ENCODE measurements at places on chromosomes 13 and 19.

- DNase-seq = no peak
These were observed 120.2 kb downstream of the AKAP11 start for GRCh38 chr13:42392180-42392579.

- no peak for DNase-seq
These were observed 105.7 kb upstream of the KL start for GRCh38 chr13:32910530-32910929.

DNA sequence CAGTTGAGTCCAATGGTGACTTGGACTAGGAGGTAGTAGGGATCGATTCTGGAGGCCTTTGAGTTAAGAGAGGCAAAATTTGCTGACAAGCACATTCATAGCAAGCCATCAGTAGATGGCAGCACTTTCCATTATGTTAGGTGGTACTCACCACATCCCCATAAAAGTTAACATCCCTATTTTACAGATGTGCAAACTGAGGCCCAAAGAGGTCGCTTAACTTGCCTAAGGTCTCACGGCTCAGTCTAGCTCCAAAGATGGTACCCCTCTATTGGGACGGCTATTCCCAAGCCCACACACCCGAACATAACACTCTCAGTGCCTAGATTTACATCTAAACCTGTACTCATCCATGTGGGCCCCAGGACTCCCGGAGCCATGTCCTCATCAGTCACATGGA lies 21.5 kb upstream of the FOSB start:
- no peak for DNase-seq

DNA sequence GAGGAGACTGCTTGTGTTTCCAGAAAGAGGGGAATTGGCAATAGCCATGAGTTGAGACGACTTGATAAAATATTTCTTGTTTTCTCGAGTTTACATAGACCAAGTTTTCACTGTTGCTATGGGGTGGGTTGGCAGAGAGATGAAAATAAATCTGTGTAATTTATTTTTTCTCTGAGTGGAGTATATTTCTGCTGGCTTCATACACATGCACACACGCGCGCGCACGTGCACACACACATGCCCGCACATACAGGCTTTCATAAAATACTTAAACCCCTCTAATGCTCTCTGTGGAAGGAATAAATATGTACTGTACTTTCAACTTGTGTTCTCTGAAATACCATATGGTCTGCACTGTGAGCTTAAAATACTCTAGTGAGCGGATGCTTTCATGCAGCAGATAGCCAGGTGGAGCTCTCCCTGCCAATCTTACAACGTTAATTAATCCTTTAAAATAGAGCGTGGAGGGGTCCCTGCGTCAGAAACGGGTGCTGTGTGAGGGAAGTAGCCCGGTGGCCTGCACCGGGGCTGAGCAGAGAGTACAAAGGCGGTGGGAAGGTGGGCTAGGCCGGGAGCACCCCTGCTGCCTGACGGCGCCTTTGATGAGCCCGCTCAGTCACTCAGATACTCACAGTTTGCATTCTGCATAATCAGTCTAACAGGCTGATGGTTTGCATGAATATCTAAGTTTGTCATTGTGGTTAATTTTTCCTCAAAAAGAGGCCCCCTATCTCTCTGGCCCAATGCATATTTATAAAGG lies 44.1 kb downstream of the CCNE1 start:
- DNase-seq = no peak

DNA sequence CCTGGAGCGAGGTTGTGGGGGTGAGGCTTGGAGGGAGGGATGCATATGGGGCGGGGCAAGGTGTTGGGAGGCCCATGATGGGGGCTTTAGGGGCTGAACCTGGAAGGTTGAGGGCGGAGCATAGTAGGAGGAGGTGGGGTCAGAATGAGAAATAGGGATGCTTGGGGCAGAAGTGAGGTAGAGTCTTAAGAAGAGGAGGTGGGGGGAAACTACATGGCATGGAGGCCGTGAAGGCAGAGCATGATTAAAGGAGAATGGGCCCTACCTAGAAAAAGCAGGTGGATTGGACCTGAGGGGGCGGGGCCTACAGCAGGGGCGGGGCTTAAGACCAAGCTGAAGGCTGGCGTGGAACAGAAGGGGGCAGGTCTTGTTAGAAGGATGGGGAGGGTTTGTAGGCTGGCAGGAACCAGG lies 799 bp downstream of the NR1H2 start:
- DNase-seq = peak; percentile 49

DNA sequence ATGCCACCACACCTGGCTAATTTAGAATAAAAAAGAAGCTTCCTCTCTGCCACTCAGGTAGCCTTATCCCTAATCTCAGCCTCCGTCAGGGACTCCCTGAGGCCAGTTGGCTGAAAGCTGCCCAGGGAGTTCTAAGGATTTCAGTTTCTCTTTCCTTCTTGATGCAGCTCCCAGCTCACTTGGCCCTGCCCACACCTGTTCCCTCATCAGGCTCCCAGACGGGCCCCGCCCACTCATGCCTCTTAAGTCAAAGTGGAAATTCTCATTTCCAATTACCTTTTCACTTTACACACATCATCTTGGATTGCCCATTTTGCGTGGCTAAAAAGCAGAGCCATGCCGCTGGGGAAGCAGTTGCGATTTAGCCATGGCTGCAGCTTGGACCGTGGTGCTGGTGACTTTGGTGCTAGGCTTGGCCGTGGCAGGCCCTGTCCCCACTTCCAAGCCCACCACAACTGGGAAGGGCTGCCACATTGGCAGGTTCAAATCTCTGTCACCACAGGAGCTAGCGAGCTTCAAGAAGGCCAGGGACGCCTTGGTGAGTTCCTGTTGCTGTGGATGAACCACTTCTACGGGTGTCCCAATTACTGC lies at the start of gene IFNL1:
TSS of gene IFNL1 (plus strand) at position 353 of the 591 bp plus-strand sequence. CDS start at position 368, 15 bp downstream.
- DNase-seq = no peak

DNA sequence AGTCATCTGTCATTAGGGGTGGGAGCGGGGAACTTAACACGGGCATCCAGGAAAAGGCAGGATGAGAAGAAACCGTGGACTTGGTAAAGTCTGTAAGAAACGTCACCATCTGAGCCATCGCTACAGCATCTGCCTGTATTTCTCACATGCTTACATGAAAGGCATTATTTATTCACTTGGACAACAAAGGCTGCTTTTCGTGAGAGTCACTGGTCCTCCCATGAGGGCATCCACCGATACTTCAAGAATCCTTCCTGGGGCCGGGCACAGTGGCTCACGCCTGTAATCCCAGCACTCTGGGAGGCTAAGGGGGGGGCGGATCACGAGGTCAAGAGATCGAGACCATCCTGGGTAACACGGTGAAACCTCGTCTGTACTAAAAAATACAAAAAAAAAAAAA lies 16.1 kb downstream of the ZNF446 start:
- no peak for DNase-seq

GRCh38 chr13:47718556-47718955 lies 282.5 kb downstream of the SUCLA2 start:
- DNase-seq = no peak

DNA sequence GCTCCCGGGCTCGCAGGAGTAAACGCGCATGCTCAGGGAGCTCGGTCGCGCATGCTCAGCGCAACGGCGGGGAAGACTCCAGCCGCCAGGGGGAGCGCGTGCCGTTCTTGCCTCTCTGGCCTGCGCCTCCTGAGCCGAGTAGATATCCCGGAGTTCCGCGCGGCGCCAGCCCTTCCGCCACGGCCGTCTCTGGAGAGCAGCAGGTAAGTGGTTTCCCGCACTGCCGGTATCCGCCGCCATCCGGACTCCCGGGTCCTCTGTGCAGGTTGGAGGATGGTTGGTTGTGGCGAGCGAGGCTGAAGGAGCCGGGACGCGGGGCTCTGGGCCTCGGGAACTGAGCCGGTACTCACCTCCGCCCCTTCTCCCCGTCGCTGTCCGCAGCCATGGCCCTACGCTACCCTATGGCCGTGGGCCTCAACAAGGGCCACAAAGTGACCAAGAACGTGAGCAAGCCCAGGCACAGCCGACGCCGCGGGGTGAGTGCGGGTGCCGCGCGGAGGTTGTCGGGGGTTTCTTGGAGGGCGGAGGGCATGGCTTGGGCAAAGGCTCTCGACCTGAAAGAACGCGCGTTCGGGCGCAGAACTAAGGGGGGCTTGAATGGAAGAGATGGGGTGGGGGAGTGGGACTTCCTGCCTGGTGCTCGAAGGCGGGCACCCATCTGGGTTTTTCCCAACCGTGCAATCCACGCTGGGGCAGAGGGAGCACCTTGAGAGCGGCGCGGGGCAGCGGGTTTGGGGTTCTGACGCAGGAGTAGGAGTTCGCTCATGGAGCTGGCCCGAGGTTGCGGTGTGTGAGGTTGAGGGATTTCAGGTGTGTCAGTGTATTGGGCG lies at the start of gene RPL36:
TSS of gene RPL36 (plus strand) at position 171 of the 830 bp plus-strand sequence. CDS start at position 384, 213 bp downstream.
- DNase-seq = peak; percentile 93

- DNase-seq = no peak
These were observed 46.2 kb downstream of the PDS5B start for GRCh38 chr13:32632343-32632909.

GRCh38 chr13:42574011-42574410 lies at the start of gene TNFSF11:
Gene TNFSF11, plus strand, starts transcription at chr13:42574152. Its CDS starts 152 bp downstream, at chr13:42574304.
- DNase-seq = no peak

DNA sequence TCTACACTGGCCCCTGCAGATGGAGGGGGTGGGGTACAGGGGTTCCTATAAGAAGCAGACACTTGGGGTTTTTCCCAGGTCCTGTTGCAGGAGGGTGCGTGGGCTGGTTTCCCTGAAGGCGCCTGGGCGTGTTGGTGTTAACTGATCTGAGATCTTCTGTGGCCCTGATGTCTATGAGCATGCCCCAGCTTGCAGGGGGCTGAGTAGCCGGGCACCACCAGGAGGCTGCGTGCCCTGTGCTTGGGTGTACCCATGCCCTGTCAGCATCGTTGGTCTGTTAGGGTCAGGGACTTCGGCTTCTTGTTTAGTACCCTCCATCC lies 45.3 kb downstream of the CAPN12 start:
- DNase-seq = no peak

DNA sequence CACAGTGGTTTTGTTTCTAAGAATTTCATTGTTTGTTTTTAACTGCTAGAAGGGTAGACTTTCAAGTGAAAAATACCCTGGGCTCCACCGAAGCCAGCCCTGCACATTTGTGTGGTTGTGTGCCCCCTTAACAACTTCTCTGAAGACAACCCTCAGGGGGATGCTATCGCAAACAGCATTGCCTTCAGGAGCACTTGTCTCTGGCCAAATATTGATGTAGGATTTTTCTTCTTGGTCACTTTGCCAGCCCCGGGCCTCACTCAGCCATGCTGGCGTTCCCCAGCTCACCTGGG lies 69.2 kb upstream of the SERP2 start:
- DNase-seq = no peak

DNA sequence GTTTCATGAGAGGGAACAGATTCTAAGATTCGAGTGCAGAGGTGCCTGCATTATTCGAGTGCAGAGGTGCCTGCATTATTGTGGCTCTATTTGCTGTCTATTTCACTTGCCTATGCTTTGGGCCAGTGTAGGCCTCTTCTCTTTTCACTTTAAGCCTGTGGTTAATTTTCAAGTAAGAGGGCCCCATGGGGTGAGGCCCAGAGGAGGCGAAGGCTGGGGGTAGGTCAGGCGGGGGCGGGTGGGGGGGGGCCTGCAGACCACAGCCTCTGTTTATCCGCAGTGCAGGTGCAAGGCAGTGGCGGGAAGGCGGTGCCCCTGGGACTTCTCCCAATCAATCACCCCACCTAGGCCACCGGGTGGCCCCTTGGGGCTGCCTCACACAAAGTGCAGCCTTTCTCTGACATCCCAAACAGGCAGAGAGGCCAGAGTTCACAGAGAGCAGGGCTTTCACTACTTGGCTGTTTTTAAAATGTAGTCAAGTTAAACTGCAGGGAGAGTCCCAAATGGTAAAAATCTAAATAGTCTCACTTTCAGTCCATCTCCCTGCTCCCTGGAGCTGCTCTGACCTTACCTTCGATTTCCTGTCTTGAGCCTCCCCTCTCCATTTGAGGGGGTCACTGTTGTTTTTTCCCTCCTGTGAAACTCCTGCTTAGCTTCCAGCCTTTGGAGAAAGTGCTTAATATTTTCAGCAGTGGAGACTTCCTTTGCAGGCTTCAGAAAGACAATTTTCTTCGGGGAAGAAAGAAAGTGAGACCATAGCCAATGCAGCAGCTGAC lies 249.0 kb downstream of the DLEU7 start:
- DNase-seq = no peak

DNA sequence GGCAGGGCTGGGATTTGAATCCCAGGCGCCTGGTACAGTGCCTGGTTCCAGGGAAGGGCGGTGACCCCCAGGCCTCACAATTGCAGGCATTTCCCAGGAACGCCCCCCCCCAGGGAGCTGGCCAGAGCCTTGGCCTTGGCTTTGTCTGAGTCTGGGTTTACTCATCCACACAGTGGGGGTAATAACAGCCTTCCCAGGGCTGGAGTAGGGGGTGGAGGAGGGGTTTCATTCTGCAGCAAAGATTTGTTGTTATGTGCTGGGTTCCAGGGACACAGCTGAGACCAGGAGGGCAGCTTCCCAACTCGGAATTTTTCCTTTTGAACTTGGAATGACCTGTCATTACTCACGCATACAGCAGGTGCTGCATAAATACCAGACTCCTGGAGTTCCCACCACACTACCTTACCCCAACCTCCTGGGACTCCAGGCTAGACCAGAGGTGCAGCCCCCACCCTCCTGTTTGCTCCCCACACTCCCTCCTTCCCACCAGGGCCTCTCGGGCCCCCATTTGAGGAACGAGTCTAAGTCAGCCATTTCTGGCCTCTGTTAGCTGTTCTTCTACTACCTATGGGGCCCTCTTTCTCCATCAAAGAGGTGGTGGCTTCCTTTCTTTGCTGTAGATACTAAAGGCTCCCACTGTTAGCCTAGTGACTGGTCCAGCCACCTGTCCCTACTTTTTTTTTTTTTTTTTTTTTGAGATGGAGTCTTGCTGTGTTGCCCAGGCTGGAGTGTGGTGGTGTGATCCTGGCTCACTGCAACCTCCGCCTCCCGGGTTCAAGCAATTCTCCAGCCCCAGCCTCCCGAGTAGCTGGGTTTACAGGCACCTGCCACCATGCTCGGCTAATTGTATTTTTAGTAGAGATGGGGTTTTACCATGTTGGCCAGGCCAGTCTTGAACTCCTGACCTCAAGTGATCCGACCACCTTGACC lies 1.6 kb upstream of the ADAMTS10 start:
- DNase-seq = no peak

DNA sequence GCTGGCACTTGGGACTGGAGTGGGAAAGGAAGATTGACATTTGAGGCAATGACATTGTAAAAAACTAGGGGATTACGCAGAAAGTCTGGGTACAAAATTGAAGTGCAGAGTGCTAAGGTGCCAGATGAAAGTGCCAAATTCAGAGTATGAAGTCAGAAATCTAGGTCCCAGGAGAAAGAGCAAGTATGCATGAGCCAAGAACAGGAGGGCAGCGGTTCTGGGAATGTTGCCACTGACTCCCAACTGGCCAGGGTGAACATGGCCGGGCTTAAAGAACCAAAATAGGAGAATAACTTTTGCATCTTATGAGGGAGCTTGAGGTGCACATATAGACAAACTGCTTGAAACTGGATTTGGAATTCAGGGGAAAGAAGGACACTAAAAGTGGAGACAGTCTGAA lies 495.8 kb upstream of the KLF12 start:
- DNase-seq = no peak

GRCh38 chr19:10068205-10068604 lies 17.9 kb upstream of the SHFL start:
- DNase-seq = no peak

- DNase-seq = peak; percentile 98
These were observed at the start of gene ZNF44 for GRCh38 chr19:12294249-12295158. Gene ZNF44, minus strand, starts transcription at chr19:12294883. Its CDS starts 189 bp downstream, at chr19:12294694.

GRCh38 chr13:99514801-99515200 lies 13.5 kb downstream of the TM9SF2 start:
- DNase-seq = no peak

GRCh38 chr19:58558066-58558622 lies at the start of gene UBE2M:
Gene UBE2M, minus strand, starts transcription at chr19:58558611. Its CDS starts 230 bp downstream, at chr19:58558381.
- no peak for DNase-seq

- DNase-seq = no peak
These were observed 7.4 kb upstream of the JUNB start for GRCh38 chr19:12783849-12784393.

- no peak for DNase-seq
These were observed 88.1 kb downstream of the STOML3 start for GRCh38 chr13:38902551-38902950.
